ENCODE measurements at places on chromosomes 4 and X.

- DNase-seq: no peak
Observed at GRCh38 chr4:101599620-101600019, 190.9 kb upstream of the BANK1 start.

DNA sequence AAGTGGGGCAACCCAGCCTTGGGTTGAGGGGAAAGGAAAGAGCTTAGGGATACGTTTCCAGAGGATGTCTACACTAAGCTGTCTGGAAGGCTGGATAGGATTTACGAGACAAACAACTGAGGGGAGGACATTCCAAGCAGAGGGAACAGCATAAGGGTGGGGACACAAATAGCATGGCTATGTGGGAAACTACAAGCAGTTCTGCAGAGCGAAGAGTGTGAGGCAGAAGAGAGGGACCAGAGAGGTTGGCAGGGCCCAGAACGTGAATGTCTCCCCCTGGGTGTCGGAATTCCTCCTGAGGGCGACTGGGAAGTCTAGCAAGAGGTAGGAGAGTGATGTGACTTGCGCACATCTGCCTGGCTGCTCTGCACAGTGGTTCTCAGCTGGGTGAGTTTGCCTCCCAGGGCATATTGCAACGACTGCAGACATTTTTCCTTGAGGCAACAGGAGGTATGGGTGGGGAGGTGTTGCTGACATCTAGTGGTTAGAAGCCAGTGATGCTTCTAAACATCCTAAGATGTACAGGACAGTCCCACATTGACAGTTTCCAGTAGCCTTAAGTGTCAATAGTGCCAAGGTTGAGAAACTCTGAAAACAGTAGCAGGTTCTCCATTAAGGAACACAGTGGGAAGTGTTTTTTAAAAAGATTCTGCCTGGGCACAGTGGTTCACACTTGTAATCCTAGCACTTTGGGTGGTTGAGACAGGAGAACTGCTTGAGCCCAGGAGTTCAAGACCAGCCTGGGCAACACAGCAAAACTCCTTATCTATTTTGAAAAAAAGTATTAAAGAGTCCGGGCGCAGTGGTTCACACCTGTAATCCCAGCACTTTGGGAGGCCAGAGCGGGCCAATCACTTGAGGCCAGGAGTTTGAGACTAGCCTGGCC, 9.2 kb downstream of the NDUFA1 start:
- peak; percentile 52 for DNase-seq

DNA sequence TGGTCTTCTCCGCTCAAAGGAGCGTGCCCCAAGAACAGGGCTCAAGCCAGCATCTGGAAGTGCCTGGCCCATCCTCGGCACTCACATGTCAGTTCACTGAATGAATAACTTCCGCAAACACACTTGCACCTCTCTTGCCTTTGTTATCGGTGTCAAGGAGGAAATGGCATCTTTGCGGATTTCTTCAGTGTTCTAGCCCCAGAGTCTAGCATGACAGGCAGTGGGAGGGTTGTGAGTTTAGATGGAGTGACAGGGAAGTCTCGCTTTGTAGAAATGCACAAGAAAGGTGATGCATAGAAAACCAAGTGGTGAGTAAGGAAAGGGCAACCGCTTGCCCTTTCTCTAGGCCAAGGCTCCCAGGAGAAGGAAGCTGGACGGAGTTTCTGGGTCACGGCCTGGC, 17.6 kb upstream of the MECP2 start:
- no peak for DNase-seq

DNA sequence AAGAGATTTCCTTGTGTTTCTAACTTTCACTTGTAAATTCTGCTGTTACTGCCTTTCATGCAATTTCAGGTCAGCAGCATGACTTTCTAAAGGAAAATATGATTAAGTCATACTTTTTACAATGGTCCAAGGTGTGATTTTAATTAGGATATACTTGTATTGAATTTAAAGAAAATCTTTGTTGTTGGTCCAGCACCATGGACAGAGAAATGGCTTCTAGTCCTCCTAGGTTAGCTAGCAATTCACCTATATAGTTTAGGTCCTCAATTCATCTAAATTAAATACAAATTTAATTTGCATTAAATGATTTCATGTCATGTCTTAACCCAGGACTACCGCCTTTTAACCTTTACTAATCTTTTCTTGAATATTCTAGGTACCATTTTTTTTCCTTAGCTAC, 304.9 kb upstream of the RPS6KA3 start:
- DNase-seq: no peak
